Activated CD8-positive, alpha-beta memory T cell treated with anti-CD3 and anti-CD28 coated beads, Interleukin-2, amount 50 U/mL, for 4 hours (primary cell): ENCODE measurements at places on chromosomes 1 and 21.

- no peak for DNase-seq
Measured at GRCh38 chr1:150022357-150022756, 11.8 kb upstream of the OTUD7B start.

DNA sequence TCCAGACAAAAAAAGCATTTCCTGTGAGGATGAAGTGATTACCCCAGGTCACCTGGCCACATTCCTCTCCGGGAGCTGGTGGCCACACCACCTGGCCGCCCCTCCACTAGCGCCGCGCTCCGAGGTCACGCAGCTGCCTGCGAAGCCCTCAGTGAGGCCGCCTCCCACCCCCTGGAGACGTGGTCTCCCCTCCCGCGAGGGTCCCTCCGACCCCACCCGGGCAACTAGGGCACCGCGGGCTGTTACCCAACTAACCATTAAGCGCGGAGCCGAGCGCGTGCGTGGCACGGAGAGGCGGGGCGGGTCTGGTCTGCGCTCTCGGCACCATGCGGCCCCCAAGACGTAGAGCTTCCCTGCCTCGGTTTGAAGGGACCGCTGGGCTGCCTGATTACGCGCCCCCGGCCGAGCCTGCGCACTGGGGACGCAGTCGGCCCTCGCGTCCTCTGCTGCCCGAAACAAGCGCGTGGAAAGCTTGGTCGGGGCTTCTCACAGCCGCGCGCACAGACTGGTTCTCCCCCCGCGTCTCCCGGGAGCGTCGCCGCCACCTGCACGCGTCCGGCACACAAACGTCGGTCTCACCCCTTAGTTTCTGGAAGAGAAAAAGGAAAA is 106.5 kb downstream of the SLC16A1 start:
- no peak for DNase-seq

DNA sequence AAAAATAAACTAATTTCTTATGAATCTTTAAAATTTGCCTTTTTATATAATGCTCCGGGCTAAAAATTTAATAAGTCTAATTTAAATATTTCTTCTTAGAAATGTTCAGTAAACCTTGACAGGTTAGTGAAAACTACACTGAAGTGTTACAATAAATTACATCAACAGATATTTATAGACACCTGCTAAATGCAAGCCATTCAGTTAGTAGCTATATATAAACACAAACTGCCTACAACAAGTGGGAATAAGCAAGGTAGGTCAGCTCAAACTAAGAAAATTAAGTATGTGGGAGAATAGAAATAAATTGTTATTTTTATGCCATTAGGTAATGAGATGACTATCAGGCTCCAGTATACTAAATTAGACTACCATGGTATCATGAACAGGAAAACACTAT is 215.6 kb downstream of the DENND1B start:
- no peak for DNase-seq

DNA sequence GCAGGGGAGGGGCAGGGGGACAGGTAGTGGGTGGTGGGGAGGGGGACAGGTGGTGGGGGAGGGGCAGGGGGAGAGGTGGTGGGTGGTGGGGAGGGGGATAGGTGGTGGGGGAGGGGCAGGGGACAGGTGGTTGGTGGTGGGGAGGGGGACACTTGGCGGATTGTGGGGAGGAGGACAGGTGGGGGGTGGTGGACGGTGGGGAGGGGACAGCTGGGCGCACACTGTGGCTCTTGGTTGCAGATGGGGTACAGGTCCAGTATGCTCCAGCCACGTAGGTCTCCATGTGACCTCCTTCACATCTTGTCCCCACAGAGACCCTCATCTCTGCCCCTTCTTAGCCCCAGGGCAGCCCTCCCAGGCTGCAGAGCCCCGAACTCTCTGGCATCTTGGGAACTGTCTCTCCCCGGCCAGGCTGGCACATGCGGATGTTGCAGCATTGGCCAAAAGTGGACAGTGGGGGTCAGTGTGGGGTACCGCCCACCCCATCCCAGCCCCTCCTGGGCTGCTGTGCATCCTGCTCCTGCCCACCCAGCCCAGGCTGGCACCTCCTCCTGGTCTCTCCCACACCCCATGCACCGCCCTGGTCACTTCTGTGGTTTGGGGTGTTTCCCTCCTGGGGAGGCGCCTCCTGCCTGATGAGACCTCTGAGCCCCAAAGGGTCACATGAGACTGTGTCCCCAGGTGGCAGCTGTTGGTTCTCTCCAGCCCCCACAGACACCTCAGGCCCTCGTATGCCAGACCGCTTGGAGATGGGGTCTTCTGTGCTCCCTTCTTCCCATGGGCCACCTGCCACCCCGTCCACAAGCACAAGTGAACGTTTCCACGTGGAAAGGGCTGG is 7.6 kb upstream of the SLC19A1 start:
- DNase-seq = no peak

GRCh38 chr1:179547021-179547535 is 28.7 kb downstream of the NPHS2 start:
- no peak for DNase-seq

DNA sequence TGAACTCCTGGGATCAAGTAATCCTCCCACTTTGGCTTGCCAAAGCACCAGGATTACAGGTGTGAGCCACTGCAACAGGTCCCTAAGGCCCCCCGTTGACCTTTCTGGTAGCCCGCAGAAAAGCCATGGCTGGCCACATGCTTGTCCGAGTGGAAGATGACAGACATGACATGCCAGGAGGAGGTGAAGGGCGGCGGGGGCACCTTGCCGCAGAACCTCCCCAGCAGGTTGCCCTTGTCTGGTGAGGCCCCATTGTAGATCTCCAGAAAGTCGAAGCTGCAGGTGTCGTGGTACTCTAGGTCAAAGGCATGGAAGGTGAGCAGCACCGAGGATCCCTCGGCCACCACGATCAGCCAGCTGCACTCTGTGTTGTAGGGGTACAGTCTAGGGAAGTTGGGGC is 8.4 kb downstream of the CDCP2 start:
- DNase-seq = no peak

DNA sequence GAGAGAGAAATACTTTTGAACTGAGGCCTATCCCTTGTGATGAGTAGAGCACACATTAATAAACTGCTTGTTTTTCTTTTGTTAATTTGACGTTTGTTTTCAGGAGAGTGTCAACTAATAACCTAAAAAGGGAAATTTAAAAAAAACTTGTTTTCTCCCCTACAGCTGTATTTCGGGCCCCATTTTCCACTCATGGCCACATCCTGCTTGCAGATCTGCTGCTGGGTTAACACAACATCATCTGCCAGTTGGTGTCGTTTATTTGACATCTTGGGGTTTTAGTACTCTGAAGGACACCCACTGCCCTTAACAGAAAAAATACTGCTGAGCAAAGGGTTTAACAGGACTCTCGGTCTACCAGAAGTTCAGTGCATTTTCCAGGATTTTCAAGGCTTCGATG is 848 bp upstream of the PYHIN1 start:
- DNase-seq = peak; percentile 33

- no peak for DNase-seq
Measured at GRCh38 chr1:220810963-220811362, 24.2 kb downstream of the MTARC1 start.

- DNase-seq = peak; percentile 45
Measured at GRCh38 chr1:200409203-200409760, 554 bp downstream of the ZNF281 start.

- DNase-seq = no peak
Measured at GRCh38 chr1:150352866-150353265, 11.1 kb upstream of the RPRD2 start.

- no peak for DNase-seq
Measured at GRCh38 chr21:29885491-29885890, 54.3 kb downstream of the GRIK1 start.

GRCh38 chr1:242187171-242187570 is 188.3 kb upstream of the MAP1LC3C start:
- DNase-seq = no peak

GRCh38 chr1:112904831-112905261 is 51.1 kb downstream of the SLC16A1 start:
- no peak for DNase-seq

DNA sequence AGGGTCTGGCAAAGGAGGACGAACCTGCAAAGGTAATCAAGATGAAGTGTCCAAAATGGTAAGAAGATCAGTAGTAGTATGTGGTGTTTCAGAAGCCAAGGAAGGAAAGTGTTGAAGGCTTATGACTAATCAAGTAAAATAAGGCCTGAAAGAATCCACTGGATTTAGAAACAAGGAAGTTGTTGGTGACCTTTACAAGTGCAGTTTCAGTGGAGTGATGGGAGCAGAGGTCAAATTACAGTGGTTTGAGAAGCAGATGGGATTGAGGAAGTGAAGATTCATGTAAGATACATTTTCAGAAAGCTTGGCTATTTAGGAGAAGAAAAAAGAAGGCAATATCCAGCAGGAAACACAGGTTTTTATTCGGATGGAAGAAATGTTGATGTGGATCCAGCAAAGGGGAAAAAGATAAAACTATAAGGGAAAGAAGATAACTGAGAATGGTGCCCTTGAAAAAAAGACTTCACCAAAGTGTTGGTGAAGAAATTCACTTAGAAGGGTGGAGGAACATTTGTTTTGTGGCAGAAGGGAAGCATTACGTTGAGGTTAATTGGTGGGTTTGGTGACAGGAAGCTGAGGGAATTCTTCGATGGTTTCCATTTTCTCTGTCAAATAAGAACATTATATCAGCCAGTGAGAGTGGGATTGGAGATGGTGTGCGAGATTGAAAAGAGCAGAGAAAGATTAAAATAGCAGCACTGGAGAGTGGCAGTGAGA is 2.1 kb downstream of the ARMH1 start:
- DNase-seq = no peak

- no peak for DNase-seq
Measured at GRCh38 chr1:239058190-239058589, 328.2 kb upstream of the CHRM3 start.

DNA sequence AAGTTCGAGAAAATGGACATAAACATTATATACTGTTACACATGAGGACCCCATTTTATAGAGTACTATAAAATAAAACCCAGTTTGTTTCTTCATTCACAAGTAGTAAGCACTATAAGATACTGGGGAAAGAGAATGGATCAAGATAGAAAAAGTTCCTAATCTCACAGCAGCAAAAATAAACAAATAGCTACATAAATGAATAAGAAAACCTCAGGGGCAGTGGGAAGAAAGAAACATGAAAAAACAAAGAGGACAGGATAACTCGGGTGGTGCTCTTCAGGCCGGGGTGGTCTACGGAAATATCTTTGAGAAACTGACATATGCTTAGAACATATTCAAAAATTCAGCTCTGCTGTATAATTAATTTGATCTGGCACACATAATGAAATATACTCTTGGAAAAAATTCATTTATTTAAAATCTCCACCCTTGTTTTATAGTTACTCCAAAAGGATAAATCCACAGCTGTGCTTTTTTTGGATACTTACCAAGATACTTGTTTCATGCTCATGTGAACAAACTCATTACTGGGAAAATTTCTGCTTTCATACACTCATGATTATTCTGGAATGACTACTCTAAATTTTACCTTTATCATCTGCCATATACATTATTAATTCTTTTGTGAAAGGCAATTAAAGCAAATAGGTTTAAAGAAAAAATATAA is 20.0 kb downstream of the CEP170 start:
- no peak for DNase-seq

GRCh38 chr1:31795801-31796621 is 19.8 kb downstream of the SPOCD1 start:
- DNase-seq = no peak

DNA sequence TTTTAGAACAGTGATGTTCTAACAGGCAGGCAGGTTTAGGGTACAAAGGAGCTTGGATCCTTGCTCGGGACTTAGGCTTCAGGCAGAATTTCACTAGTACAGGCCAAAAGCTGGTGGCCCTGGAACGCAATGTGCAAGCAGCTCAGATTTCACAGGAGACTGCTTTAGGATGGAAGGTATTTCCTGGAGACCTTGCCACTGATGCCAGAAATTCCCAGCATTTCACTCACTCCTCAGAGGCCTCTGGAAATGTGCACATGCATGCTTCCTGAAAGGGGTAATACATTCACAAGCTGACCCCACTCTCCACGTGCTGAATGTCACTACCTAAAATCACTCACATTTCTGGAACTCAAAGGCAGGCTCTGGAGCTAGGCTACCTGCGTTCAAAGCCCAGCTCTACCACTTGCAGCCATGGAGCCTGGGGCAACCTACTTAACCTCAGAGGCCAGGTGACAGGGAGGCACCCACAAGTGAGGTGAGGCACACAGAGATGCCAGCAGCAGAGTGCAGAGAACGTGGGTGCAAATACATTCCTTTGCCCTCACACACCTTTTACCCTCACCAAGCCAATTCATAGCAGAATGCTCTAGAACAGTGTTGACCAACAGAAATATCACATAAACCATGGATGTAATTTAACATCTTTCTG is 56.5 kb downstream of the CDC7 start:
- no peak for DNase-seq

GRCh38 chr1:61604261-61604660 is 120.7 kb downstream of the TM2D1 start:
- no peak for DNase-seq

GRCh38 chr1:41479808-41480160 is 4.7 kb downstream of the EDN2 start:
- DNase-seq = no peak

DNA sequence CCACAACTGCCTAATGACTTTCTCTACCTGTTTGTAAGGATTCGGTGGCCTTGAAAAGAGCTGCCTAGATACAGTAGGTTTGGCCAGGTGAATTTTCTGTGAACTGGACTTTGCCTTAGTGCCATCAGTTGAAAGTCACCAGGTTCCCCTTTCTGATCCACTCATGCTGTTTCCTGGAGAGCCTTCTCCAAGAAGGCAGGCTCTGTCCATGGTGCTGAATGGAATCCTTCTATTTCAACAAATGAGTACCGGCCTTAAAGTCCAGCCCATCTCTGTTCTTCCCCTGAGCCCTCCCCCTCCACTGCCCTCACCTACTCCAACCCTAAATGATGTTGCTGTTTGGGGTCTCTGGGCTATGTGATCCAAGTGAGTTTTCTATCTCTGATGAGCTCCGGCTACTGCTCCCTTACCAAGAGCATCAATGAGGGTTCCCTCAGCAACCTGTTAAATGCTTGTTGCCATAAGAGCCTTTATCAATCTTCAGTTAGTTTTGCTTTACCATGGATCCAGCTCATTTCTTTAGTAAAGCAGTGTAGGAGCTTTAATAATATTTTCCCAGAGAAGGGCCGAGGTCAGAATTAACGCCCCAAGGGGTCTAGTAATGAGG is 500.4 kb downstream of the PTPRU start:
- DNase-seq = no peak
